ENCODE measurements at places on chromosomes 16 and 17.

DNA sequence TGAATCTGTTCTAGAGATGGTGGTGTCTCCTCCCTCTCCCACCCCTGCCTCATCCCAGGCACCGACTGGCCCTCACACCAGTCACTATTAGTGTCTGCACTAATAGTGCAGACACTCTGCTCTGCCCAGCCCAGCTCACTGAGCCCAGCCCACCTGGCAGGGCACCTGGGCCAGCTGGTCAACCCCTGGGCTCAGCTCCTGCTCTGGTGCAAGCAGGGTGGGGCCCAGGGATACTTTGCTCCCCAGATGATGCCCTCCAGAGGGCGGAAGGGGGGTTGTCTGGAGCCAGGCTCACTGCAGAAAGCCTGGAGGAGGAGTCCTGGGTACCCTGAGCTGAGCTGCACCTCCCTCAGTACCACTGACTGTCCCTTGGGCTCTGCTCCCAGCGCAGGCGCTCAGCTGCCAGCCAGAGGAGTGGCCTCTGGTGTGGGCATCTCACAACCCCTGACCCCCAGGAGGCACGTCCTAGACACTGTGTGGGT, 14.5 kb downstream of the RAB11FIP4 start:
- DNase-seq = no peak

GRCh38 chr16:66473051-66473571, 46.0 kb downstream of the BEAN1 start:
- no peak for DNase-seq

- DNase-seq = no peak
Measured at GRCh38 chr17:50055426-50056216, at the start of gene ITGA3. TSS of gene ITGA3 (plus strand) at chr17:50056110. CDS start at chr17:50056440, 330 bp downstream.

DNA sequence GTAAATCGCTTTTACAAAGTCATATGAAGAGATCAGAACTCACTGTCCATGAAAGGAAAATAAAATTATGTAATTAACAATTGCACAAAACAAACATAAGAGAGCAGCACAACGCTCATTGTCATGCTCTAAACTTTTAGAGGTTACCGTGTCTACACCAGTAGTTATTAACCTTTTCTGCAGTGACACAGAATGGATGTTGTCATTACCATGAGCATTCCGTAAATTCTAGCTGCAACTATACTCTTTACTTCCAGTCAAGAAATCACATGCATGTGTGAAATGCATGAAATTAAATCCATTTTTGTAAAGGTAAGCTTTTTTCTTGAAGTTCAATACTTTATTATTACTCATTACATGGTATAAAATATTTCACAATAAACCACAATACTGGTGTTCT, 38.2 kb downstream of the USP32 start:
- DNase-seq = no peak

DNA sequence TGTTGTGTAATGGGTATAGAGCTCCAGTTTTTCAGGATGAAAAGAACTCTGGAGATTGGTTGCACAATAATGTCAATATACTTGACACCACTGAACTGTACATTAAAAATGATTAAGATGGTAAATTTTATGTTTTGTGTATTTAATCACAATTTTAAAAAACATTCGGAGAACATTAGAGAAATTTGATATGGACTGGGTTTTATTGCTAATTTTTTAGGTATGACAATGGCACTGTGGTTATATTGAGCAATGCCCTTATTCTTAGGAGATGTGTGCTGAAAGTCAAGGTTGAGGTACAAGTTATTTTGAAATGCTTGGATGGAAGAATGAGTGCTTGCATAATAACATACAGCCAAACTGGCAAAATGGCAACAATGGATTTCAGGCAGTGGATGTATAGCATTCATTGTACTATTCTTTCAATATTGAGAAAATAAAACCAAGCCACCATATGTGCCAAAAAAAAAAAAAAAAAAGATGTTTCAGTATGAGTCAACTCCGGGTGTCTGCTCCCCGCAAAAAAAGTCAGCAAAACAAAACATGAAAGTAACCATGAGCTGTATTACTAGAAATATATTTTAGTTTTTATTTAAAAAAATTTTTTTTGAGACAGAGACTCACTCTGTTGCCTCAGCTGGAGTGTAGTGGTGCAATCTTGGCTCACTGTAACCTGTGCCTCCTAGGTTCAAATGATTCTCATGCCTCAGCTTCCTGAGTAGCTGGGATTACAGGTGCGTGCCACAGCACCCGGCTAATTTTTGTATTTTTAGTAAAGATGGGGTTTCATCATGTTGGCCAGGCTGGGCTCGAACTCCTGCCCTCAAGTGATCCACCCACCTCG, 19.8 kb downstream of the HOXB1 start:
- no peak for DNase-seq

GRCh38 chr17:35559495-35560210, 966 bp downstream of the SLFN14 start:
- DNase-seq = no peak

DNA sequence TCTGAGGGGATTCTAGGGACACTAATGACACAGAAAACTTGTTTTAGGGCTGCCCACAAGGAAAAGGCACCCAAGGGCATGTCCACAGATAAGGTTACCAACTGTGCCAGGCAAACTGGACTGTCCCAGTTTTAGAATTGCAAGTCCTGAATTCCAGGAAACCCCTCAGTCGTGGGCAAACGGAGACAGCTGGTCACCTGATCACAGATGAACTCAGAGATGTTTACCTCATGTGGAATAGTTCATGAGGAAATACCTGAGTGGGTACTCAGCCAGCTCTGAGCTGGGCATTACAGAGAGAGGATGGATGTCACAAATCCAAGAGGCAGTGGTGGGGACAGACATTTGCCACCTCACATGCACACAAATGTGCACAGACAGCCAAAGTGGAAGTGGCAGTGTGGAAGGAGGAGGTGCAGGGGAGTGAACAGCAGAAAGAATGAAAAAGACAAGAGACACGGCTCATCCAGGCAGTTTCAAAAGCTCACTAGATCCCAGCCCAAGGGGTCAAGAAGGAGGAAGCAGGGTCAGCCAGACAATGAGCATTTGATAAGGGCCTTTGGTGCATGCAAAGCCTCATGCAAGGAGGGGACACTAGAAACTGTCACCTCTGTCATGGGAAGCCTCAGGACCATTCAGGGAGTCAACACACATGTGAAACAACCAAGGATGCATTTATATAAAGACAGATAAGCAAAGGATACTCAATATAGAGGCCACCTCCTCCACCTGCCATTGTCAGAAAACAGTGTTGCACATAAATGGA, 24.8 kb downstream of the TTLL6 start:
- no peak for DNase-seq

GRCh38 chr17:5011928-5012327, 14.2 kb downstream of the KIF1C start:
- DNase-seq = no peak

DNA sequence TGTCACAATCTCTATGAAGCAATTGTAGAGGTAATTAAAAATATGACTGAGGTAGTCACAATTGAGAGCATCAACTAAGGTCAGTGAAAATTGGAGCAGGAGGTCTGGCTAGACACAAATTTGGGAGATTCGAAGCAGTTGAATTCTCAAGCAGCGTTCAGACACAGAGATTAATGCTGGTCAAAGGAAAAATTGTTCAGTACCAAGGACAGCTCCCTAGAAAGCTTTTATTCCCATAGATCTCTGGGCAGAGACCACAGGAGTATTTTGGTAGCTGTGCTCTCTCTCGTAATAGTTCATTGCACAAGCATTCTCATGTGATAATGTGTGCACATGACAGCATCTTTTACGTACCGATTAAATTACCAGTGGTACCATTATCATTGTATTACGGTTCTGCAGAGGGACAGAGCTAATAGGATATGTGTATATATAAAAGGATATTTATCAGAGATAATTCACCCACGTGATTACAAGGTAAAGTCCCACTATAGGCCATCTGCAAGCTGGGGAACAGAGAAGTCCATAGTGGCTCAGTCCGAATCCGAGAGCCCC, 387.5 kb upstream of the HSBP1 start:
- no peak for DNase-seq

GRCh38 chr16:75065149-75065505, 51.5 kb downstream of the LDHD start:
- no peak for DNase-seq
